ENCODE measurements at places on chromosomes 7 and 10. TPM values are rescaled to one million over a fixed set of nuclear protein-coding genes. Genes with fewer than 3 reads are reported as not detected.

Gene SMKR1
- total RNA-seq, result 0.22 TPM

Gene PNLIPRP1
- not detected for total RNA-seq

Gene CALCR
- not detected for total RNA-seq

Gene DAGLB
- 14.2 TPM for total RNA-seq

Gene INHBA
- total RNA-seq, result 0.40 TPM

Gene TMEM140
- total RNA-seq, result 59.7 TPM

Gene C10orf105
- total RNA-seq, result not detected

Gene GIMAP4
- 197 TPM for total RNA-seq

Gene OR13A1
- not detected for total RNA-seq

Gene DRGX
- not detected for total RNA-seq

Gene OPALIN
- not detected for total RNA-seq

Gene PODXL
- total RNA-seq, result 75.0 TPM

Gene HOXA3
- 2.4 TPM for total RNA-seq

Gene TNKS2
- 37.5 TPM for total RNA-seq

Gene MOGAT3
- not detected for total RNA-seq

Gene RASA4B
- 1.4 TPM for total RNA-seq

- DNase-seq, result no peak
These were observed 1042.0 kb downstream of the DNAJB9 start for GRCh38 chr7:109611656-109612055.

DNA sequence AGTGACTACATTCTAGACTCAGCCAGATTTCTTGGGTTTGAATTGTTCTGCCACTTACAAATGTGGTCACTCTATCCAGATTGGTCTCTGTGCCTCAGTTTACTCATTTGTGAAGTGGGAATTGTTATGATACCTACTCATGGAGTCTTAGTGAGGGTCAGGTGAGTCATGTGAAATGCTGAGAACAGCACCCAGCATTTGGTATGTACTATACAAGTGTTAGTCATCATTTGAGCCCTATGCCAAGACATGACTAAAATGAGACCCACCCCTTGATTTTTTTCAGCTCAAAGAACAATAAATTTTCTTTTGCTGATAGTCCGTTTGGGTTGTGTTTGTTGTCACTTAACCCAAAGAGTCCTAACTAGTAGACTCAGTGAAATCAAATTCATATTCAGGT lies 92.8 kb downstream of the CHN2 start:
- no peak for DNase-seq

DNA sequence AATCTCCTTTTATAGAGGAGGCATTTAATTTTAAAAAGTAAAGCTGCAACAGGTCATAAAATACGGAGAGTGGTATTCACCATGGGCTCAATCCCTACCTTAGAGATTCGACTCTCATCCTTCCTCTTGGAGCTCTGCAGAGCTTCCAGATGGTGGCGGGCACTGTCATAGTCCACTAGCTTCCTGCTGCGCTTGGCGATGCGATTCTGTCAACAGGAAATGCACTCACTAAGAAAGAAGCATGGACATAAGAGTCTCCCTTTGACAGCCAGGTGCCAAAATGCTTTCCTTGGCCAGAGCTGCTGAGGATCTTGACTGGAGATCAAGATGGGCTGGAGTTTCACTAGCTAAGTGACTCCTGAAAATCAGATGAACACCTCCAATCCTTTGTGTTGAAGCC lies 154.4 kb downstream of the AMPH start:
- no peak for DNase-seq

DNA sequence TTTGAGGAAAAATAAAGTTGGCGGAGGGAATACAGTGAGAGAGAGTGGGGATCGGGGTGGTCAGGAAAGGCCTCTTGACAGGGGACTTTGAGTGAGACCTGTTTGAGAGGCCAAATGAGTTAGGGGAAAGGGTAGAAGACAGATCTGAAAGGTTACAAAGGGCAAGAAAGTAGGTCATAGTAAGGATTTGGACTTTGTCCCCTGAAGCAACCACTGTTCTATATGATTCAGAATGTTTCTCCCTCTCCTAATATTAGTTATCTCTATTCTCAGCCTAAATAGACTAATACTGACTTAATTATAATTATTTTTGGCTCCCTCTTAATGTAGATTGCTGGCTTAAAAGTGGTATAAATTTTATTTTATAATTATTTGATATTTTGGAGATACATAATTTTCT lies 88.0 kb downstream of the CTNNA3 start:
- DNase-seq, result no peak

- DNase-seq, result no peak
These were observed 1.1 kb downstream of the ALOX5 start for GRCh38 chr10:45375101-45375500.

GRCh38 chr7:98784216-98784785 lies 85.5 kb downstream of the TMEM130 start:
- no peak for DNase-seq

DNA sequence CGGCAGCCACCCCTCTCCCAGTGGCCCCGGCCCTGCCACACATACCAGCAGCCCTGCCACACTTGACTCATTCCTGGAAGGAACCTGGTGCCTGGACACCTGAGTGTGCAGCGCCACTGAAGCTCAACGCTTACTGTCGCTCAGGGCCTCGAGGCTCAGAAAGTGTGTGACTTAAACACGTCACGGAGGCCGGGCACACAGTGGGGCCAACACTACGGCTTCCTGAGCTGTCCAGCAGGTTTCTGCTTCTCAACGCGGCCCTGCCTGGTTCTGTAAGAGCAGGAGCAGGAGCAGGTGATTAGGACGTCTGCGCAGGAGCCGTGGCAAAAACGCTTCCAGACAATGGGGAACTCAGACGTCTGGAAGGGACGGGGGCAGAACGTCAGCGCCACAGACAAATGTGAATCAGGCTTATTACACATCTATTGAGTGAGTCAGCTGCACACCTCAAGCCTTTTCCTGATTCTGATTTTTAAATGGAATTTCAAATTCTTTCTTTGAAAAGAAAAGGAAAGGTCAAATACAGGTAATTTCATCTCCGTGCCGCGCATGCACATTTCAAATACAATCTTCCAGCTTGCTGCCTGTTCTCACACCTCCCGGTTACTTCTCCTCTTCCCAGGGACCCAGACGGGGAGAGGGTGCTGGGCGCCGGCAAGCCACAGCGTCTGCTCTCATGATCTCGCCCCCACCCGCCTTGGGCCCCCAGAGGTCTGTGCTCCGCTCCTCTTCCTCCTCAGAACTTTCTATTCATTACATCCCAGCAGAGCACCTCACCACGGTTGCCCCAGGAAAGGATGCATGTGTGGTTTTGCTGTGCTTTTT lies 66.6 kb downstream of the ADARB2 start:
- DNase-seq, result no peak

DNA sequence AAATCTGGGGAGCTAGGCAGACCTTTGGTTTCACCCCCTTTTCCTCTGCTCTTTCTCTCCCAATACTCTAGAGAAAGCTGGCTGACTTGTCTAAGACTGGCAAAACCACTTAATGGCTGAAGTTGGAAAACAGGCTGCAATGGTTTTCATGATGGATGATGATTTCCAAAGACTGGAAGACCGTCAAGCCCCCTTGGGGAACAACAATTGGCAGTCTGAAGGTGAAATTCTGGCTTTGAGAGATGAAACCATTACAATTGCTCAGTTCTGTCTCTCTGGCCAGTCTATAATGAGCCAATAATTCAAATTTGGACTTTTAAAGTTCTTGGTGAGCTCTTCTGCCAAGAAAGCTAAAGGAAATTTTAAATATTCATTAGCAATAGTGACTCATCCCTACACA lies 680.5 kb downstream of the PARD3 start:
- no peak for DNase-seq

- no peak for DNase-seq
These were observed 25.9 kb upstream of the ANKRD2 start for GRCh38 chr10:97546456-97547270.

DNA sequence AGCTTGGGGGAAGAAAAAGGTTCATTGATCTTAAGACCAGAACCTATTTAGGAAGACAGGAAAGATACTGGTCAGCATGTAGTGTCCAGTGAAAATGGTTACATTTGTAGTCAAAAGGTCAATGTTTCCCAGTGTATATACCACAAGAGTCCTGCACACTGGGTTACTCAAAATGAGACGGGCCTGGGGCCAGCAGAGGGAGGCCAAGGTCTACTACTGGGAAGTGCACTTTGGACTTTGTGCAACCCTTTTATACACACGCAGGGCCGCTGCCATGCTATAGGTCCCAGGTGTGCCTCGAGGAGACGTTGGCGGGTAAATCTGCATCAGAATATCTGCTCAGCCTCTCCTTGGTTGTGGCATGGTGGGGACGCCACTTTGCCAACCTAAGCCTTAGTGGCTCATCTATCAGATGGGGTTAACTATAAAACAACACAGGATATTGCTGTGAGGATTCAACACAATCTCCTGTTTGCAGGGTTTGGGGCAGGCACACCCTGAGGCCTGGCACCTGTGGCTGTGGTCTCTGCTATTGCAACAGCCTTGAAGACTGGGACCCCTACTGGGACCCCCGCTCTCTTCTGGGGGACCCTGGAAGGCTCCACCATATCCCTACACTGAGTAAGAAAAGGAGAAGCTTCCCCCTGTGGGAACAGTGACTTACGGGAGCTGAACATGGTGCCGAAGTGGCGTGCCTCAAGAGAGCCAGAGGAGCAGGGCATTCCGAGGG lies 19.7 kb downstream of the CLRN3 start:
- peak; percentile 65 for DNase-seq

DNA sequence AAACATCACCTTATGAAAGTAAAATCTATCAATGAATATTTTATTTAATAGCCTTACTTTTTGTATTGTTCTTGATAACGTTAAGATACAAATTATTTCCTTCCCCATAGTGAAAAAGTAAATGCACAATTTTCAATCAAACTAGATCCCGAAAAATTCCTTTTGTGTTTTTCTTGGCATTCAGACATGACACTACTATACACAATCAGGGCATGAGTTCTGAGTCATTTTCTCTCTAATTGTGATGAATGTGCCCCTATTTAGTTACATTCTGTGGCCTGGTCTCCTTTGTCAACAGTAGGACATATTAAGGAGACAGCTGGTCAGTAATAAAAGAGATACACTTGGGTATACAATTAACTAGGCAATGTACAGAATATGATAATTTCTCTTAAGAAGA lies 19.8 kb downstream of the COL1A2 start:
- peak; percentile 73 for DNase-seq

- no peak for DNase-seq
These were observed 406.9 kb upstream of the PRKCQ start for GRCh38 chr10:6986927-6987326.

DNA sequence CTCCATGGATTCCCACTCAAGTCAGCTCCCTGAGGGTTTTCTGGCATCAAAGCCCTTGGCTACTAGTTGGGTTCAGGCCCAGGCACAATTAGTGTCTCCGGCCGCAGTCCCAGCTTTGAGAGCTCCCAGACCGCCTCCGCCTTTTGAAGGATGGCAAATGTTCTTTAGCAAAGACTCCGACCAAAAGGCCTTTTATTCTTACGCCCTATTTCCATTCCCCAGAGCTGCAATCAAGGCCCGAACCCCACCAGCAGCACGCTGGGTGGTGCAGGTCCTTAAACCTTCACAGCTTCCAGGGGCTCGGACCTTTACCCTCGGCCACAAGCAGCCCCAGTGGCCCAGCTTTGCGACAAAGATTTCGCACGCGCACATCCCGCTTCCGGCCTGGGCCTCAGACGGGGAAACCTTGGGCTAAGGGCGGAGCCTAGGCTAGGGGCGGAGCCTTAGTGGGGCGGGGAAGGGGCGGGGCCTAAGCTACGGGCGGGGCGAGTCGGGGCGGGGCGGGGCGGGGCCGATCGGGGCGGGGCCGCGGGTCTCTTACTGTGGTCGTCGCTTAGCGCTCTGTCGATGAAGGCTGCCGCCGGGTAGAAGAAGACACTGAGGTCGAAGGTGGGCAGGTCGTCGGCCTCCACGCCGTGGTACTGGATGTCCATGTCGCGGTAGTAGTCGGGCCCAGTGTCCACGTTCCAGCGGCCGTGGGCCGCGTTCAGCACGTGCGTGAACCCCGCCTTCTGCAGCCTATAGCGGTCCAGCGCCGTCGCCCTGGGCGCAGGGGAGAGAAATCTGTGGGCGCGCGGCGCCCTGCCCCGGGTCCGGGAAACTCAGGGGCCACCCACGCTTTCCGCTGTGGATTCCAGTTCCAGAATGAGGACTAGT lies 68.0 kb upstream of the SAMD8 start:
- peak; percentile 13 for DNase-seq

GRCh38 chr7:137135654-137136350 lies 207.7 kb downstream of the PTN start:
- no peak for DNase-seq

DNA sequence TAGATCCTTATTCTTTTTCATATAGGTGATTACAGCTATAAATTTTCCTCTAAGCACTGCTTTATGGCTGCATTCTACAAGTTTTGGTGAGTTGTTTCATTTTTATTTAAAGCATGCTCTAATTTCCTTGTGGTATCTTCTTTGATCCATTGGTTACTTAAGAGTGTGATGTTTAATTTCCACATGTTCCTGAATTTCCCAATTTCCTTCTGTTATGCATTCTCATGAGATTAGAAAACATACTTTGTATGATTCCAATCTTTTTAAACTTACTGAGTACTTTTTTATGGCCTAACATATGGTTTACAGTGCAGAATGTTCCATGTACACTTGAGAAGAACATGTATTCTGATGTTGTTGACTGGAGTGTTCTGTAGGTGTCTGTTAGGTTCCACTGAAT lies 53.4 kb downstream of the MYL10 start:
- DNase-seq, result no peak

DNA sequence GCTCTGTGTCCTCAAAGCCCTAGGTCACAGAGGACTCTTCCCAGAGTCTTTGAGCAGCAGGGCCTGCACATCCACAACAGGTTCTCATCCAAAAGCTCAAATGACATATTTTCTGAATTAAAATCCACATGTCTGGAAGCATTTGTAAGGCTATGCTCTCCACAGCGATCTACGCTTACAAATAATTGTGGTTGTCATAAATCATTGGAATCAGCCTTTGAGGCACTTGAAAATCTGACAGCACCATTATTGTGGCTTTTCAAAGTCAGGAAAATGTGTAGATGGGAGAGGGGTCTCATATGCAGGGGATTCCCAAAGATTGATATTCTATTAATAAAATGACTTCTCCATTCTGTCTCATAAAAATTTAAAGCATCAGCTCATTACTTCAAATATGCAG lies 16.3 kb downstream of the GPR26 start:
- DNase-seq, result no peak

GRCh38 chr10:92753865-92754264 lies 64.1 kb downstream of the HHEX start:
- DNase-seq, result peak; percentile 40

DNA sequence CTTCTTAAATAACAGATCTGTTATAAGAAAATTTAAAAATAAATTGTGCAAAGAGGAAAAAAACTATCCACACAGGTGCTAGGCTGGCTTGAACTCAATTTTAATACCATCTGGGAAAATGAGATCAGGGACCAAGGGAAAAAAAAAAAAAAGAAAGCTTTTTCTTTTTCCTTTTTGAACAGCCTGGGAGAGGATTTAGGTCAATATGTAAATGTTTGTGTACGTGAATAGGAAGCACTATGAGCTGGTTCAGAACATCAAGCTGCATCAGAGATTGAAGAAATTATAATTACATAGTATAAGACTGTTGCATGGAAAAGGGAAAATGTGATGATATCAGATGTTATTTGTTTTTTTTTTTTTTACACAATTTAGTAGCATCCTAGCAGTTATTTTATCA lies 548.0 kb downstream of the ARL4A start:
- DNase-seq, result no peak

GRCh38 chr7:151586531-151587260 lies 67.0 kb upstream of the RHEB start:
- DNase-seq, result peak; percentile 70
